ENCODE measurements at places on chromosomes 6 and 20.

GRCh38 chr6:125279961-125280360 is 21.8 kb downstream of the HDDC2 start:
- no peak for DNase-seq

GRCh38 chr20:60789399-60789798 is 462.7 kb upstream of the CDH4 start:
- DNase-seq, result no peak

DNA sequence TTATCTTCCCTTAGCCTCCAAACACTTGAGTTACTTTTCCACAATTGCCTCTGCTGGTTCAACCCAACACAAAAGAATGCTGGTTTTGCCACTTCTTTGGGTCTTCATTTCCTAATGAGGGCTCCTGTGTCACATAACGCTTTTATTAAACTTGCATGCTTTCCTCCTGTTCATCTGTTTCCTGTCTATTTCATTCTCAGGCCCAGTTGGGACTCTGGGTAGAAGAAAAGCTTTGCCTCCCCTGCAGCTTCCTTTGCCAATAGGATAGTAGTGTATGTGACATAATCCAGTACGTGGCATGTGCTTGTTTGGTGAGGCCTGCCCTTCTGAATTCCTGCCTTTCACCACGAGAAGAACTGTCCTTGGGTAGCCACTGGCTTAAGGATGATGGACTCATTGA is 529.3 kb upstream of the AGPAT4 start:
- DNase-seq, result no peak

- DNase-seq, result no peak
Measured at GRCh38 chr6:26232940-26233648, 131.9 kb upstream of the BTN3A2 start.

DNA sequence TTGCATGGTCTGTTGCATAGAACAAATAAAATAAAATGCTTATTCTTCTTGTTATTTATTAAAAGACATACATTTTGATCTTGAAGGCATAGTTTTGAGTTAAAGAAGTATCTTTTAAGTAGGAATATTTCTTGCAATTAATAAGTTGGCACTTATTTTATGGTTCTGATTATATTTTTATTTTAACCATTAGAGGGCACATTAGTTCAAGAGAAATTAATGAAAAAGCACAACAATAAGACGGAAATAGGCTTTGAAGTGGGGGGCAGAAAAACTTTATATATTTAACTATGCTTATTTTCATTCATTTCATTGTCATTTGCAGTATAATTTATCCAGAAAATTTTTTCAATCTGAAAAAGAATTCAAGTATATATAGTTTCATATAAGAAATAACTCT is 44.2 kb upstream of the MAP3K7 start:
- no peak for DNase-seq

DNA sequence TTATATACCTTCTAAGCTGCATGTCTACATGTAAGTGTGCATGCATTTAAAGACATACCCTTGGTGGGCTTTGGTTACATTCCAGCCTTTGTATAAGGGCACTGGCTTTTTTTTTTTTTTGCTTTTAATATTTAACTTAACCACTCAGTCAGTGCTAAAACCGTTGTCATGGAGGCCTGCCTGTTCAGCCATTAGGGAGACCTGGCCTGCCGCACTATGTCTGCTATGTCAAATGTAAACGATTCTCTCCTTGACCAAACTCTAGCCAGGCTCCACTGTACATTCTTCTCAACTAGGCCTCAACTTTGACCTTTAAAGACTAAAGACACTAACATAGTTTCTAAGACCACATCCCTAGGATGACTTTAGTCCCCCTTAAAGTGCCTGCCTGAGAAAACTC is 48.7 kb upstream of the BTN3A2 start:
- no peak for DNase-seq

GRCh38 chr20:57450931-57451330 is 59.7 kb downstream of the RBM38 start:
- DNase-seq, result no peak

GRCh38 chr6:123169774-123170095 is 173.7 kb downstream of the CLVS2 start:
- no peak for DNase-seq

DNA sequence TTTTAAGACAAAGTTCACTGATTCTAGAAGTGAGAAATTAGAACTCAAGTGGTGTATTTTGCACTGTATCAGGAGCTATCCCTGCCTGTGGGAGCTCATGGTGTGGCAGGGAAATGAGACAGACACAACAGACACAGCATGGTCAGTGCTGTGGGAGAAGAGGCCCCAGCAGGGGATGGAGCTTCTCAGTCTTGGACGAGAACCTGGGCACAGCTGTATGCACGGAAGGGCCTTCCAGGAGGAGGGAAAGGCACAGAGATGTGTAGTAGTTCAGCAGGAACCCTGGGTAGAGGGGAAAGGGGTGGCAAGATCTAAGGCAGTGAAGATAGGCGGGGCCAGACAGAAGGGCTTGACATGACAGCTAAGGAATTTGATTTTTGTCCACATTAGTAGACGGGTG is 48.8 kb upstream of the KIF25 start:
- no peak for DNase-seq

- no peak for DNase-seq
Measured at GRCh38 chr20:44576297-44576696, 6.1 kb upstream of the PKIG start.
